ENCODE measurements at places on chromosomes 6 and 20.

GRCh38 chr20:3115190-3116107 lies 30.9 kb upstream of the AVP start:
- DNase-seq, result no peak

DNA sequence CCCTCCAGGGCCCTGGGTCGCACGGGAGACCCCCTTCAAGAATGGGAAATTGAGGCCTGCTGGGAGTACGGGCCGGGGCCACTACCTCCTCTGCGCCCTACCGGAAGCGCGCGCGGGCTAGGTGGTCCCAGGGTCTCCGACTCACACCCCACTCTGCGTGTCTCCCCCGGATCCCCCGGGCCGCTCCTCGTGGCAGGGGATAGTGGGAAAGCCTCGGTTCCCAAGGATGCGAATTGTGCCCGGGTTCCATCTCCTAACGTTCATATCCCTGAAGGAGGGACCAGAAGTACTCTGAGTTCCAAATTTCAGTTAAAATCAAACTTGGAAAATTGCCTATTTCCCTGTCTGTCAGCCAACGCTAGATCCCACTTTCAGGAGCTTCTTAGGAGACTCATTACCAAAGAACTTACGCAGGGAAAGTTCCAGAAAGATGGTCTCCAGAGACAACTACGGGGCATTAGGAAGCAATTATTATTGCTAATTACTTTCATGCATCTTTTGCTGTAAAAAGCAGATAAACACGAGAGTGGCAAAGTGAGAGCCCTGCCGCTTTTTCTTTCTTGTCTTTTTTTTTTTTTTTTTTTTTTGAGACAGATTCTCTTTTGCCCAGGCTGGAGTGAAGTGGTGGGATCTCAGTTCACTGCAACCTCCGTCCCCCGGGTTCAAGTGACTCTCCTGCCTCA lies 858 bp downstream of the FAM83D start:
- DNase-seq, result no peak

DNA sequence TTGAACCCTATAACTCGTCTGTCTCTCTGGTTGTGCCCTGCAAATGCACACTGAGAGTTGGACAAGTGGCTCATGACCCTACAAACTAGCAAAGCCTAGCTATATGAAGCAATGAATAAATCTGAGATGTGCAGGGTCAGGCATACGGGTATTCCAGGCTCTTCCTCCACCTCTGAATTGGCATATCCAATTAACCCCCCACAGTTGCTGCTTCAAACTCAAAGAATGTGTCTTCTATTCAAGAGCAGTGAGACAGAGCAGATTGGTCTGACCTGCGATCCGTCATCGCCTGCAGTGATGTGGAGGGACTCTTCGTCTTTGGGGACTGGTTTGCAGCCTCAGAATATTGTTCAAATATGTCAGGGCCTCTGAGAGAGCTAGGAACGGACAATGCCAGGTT lies 59.8 kb downstream of the LAMP5 start:
- no peak for DNase-seq

DNA sequence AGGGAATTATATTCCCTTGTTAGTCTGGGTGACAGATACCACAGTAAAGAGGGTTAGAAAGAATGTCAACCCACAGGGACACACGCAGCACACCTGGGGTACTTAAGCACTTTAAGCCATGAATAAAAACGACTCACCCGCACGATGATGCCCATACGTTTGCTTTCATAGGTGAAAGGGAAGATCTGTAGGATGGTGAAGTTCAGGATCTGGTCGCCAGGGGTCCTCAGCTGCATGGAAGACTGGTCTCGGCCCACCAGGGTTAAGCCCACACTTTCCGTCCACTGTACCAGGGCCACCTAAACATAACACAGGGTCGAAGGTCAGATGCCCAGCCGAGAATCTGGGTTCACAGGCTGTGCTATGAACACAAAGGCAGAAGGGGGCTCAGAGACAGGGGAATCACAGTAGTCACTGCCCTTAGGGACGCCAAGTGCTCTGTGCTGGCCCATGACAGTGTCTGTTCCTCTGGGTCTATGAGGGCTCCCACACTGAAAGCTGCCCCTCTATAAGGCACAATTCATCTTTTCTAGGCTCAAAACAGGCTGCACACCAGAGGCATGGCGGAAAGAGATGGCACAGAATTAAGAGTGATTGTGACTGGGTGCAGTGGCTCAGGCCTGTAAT lies 96.8 kb upstream of the NFATC2 start:
- peak; percentile 20 for DNase-seq

DNA sequence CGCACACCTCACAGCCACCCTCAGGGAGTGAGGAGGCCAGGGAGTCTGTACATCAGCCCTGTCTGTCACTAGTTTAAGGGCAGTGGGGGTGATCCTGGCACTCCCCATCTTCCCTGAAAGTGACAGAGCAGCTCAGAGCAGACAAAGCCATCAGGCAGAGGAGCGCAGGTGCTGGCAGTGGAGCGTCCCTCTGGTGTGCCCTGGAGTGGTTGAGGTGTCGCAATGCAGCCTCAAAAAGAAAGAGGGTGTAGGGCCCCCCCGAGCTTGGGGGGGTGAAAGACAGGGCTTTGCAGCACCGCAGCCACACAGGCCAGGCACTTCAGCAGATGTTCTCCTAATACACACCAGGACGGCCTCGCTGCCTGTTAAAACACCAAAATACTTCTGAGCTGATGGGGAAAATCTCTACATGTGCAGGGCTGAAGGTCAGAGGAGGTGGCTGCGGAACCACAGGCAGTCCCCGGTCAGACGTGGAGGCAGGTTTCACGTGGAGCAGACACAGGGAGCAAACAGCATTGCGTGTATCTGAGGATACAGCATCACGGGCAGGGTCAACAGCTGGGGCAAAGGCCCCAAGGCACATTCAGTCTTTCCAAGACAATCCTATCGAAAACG lies 69.5 kb downstream of the PREX1 start:
- peak; percentile 19 for DNase-seq

DNA sequence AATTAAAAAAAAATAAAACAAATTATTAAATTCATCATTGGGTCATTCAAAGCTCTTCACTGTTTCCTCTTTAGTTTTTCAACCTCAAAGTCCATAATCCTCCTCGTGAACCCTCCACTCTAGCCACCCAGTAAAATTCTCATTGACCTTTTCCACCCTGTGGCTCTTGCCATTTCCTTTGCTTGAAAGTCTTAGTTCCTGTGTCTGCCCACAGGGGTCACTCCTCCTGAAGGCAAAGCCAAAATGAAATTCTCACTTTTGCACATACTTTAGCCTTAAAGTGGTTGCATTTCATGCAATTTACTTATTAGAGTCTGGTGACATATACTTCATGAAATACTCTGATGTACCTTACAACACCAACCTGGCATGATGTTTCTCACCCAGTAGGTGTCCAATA lies 263.7 kb downstream of the BMP2 start:
- DNase-seq, result no peak

- no peak for DNase-seq
Observed at GRCh38 chr6:46098678-46099077, 31.1 kb upstream of the ENPP4 start.

- no peak for DNase-seq
Observed at GRCh38 chr20:35901678-35902544, 52.4 kb downstream of the SCAND1 start.

DNA sequence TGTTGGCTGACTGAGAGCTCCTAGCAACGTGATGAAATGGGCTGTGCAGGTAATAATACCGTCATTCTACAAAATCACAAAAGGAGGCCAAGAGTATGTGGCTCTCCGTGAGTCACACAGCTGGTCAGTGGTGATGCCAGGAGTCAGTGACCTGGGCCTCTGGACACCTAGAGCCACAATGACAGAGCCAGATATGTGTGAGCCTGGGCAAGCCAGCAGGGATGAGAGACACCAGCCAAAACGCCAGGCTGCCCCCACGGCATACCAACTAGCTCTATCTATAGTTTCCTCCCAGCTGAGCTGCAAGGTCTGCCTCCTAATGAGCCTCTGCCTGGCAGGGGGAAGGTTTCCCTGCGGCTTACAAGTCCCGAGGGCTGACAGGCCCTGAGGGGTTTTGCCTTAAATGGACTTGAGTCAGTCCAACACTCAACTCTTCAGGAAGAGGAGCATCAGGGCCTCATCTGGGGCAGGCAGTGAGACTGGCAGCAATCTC lies 70.0 kb downstream of the CPNE5 start:
- DNase-seq, result no peak

- no peak for DNase-seq
Observed at GRCh38 chr6:103504501-103505154, 1355.1 kb downstream of the HACE1 start.
